GM23248 (cell line): ENCODE measurements at places on chromosomes 4 and X. TPM values are rescaled to one million over a fixed set of nuclear protein-coding genes. Genes with fewer than 3 reads are reported as not detected.

Gene PDZD4
- total RNA-seq: 1.5 TPM in 1 of 2 replicates, not detected in the other

DNA sequence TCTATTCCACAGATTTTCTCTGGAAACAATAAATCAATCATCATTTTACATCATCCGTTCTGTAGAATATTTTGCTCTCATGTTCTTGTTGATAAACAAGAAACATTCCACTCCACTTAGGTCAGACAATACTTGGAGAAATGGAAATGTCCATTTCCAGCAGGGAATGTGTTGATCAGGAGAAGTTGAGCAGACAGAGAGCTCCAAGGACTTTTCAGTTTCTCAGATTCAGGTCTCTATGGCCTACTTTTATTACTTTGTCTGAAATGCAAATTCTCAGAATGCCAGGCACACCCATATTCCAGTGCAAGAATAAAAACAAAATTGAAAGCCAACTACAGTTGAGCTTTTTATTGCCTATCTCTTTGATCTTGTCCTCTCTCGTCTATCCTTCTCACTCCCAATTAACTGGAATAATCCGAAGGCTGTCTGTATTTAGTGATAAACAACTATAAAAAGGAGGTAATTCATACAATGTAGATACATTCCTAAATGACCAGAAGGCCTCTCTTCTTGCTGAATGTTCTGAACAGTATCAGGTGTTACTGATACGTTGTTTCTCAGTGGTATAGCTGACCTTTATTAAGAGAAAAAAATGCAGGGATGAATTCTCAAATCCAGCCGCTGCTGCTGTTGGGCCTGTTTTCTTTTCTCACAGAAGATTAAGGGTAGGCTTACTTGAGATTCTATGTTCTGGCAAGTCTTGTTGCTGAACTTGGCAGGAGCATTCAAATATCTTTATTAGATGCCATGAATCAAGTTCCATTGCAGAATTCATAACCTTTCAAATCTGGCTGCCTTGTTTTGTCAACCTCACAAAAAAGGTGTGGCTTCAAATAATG lies 72.1 kb downstream of the HPGD start:
- no peaks in the 10 kb centered on the region for H3K36me3 ChIP-seq
- no peak for DNase-seq
- H3K27me3 ChIP-seq: peaks cover 19% of the 10 kb centered on the region

DNA sequence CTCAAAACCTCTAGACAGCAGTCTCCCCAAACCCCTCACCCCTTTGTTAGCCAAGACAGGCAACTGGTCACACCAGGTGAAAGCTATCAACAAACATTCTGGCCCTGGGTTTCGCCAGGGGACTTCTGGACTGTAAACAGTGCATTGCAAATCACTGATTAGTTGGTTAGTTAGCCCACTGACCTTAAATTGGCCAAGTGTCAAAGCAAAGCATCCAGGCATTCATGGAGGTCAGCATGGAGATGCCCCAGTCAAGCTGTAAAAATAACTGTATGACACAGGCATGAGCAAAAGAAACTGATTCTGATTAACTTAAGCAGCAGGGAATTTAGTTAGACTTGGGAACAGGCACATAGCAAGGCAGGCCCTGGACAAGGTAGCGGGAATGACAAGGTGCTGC lies 156.0 kb upstream of the TTC29 start:
- no peak overlapping the region for H3K27ac ChIP-seq
- no peak overlapping the region for H3K4me3 ChIP-seq
- no peaks in the 10 kb centered on the region for H3K27me3 ChIP-seq
- DNase-seq: no peak
- no peaks in the 10 kb centered on the region for H3K36me3 ChIP-seq
- H3K4me1 ChIP-seq: peaks cover 14% of the 10 kb centered on the region

- no peak overlapping the region for H3K27ac ChIP-seq
- no peaks in the 10 kb centered on the region for H3K36me3 ChIP-seq
- no peak overlapping the region for H3K4me3 ChIP-seq
- H3K27me3 ChIP-seq: peaks cover 21% of the 10 kb centered on the region
- no peaks in the 10 kb centered on the region for H3K4me1 ChIP-seq
- DNase-seq: no peak
Observed at GRCh38 chr4:1415681-1415981, 9.4 kb upstream of the NKX1-1 start.
